ENCODE measurements at places on chromosomes 11 and 22. TPM values are rescaled to one million over a fixed set of nuclear protein-coding genes. Genes with fewer than 3 reads are reported as not detected.

The UBQLN3 gene
- total RNA-seq: not detected

The ABCG4 gene
- total RNA-seq: under 0.01 TPM

The POU2AF3 gene
- not detected for total RNA-seq

The TENM4 gene
- total RNA-seq: 9.0 TPM

The CDC42EP1 gene
- total RNA-seq: 6.1 TPM

The ACO2 gene
- 71.3 TPM for total RNA-seq

The ARHGAP8 gene
- total RNA-seq: 0.18 TPM

The F2 gene
- not detected for total RNA-seq

The RBM4B gene
- total RNA-seq: 25.6 TPM

The GCAT gene
- 32.3 TPM for total RNA-seq

The CARD18 gene
- not detected for total RNA-seq

The MISFA gene
- 1.1 TPM for total RNA-seq

The CTNND1 gene
- total RNA-seq: 193 TPM

The CYP2D6 gene
- under 0.01 TPM for total RNA-seq

The PCSK7 gene
- total RNA-seq: 36.7 TPM

The CDKN1C gene
- total RNA-seq: 1.6 TPM

The VSIG2 gene
- total RNA-seq: not detected

GRCh38 chr11:20113149-20113438 is 47.2 kb downstream of the DBX1 start:
- peaks cover 19% of the 10 kb centered on the region for H3K4me1 ChIP-seq
- no peaks in the 10 kb centered on the region for H3K27me3 ChIP-seq
- H3K4me3 ChIP-seq: no peak overlapping the region

- H3K27me3 ChIP-seq: peaks cover 9% of the 10 kb centered on the region
- no peaks in the 10 kb centered on the region for H3K36me3 ChIP-seq
- no peak for DNase-seq
- H3K4me1 ChIP-seq: no peaks in the 10 kb centered on the region
- no peak overlapping the region for H3K4me3 ChIP-seq
These were observed 24.8 kb downstream of the PAK1 start for GRCh38 chr11:77449060-77449521.

DNA sequence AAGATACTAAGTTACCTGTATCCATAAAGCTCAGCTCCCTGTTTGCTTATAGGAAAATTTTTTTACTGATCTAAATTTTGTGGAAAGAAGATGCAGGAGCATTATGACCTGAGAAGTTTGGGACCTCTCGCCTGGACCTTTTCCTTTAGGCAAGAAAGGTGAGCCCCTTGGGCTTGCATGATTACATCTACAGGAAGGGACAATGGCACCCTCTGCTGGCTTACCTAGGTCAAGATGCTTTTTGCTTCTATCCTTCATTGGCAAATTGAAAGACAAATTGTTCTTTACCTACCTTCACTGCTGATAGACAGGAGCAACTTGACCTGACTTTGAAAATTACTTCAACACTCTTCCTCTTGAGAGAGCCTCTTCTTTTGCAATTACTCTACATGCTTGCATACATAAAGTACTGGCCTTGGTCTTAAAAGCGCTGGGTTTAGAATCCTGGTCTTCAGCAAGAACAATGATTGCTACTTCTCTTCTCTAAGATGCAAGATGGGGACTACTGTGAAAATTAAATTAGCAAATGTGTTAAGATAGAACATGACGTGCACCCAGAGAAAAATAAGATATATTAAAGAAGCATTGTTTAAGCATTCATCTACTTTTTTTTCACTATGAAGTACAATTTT is 147.2 kb downstream of the TRPC6 start:
- DNase-seq: peak; percentile 49
- no peaks in the 10 kb centered on the region for H3K36me3 ChIP-seq
- no peak overlapping the region for H3K4me3 ChIP-seq
- no peak overlapping the region for H3K27ac ChIP-seq
- H3K27me3 ChIP-seq: no peaks in the 10 kb centered on the region

DNA sequence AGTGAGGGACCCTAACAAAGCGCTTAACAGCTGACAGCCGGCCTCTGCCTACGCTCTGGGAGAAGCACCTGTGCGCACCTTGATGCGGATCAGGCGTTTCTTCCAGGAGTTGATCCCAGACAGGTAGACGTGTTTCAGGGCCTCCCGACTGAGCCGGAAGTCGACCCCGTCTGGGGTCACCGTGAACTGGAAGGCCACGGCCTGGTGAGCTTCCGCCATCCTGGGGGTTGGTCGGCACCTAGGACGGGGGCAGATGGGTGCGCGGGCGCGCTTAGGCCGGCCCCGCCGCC is 585 bp downstream of the CPT1B start:
- peaks cover 4% of the 10 kb centered on the region for H3K36me3 ChIP-seq
- no peak overlapping the region for H3K27ac ChIP-seq
- no peak for DNase-seq
- H3K4me1 ChIP-seq: peaks cover 17% of the 10 kb centered on the region
- no peaks in the 10 kb centered on the region for H3K27me3 ChIP-seq
- H3K4me3 ChIP-seq: no peak overlapping the region

GRCh38 chr11:119014209-119014924 is 3.8 kb downstream of the RPS25 start:
- H3K27ac ChIP-seq: no peak overlapping the region
- peaks cover 1% of the 10 kb centered on the region for H3K4me1 ChIP-seq
- no peak overlapping the region for H3K4me3 ChIP-seq
- DNase-seq: no peak
- no peaks in the 10 kb centered on the region for H3K27me3 ChIP-seq

- H3K4me1 ChIP-seq: no peaks in the 10 kb centered on the region
- no peak overlapping the region for H3K27ac ChIP-seq
- H3K27me3 ChIP-seq: peaks cover 42% of the 10 kb centered on the region
- no peak for DNase-seq
- H3K4me3 ChIP-seq: no peak overlapping the region
These were observed 5.4 kb downstream of the LMO1 start for GRCh38 chr11:8258289-8258688.

GRCh38 chr11:104837969-104838639 is 60.2 kb downstream of the CASP12 start:
- no peaks in the 10 kb centered on the region for H3K36me3 ChIP-seq
- no peaks in the 10 kb centered on the region for H3K4me1 ChIP-seq
- H3K27ac ChIP-seq: no peak overlapping the region
- H3K27me3 ChIP-seq: no peaks in the 10 kb centered on the region

GRCh38 chr22:26631282-26631681 is 9.5 kb downstream of the CRYBA4 start:
- H3K27me3 ChIP-seq: peaks cover 18% of the 10 kb centered on the region
- H3K36me3 ChIP-seq: no peaks in the 10 kb centered on the region
- no peak for DNase-seq

- no peaks in the 10 kb centered on the region for H3K36me3 ChIP-seq
- H3K27ac ChIP-seq: no peak overlapping the region
- H3K27me3 ChIP-seq: peaks cover 19% of the 10 kb centered on the region
- no peak overlapping the region for H3K4me3 ChIP-seq
These were observed 40.1 kb upstream of the POU2AF1 start for GRCh38 chr11:111419181-111419580.

GRCh38 chr22:22086501-22087158 is 104.0 kb upstream of the TOP3B start:
- H3K4me1 ChIP-seq: peaks cover 12% of the 10 kb centered on the region
- DNase-seq: peak; percentile 54
- no peak overlapping the region for H3K4me3 ChIP-seq
- H3K27ac ChIP-seq: no peak overlapping the region

- no peaks in the 10 kb centered on the region for H3K4me1 ChIP-seq
- no peaks in the 10 kb centered on the region for H3K27me3 ChIP-seq
- no peak overlapping the region for H3K27ac ChIP-seq
- no peaks in the 10 kb centered on the region for H3K36me3 ChIP-seq
- DNase-seq: no peak
These were observed 355.9 kb upstream of the RAG2 start for GRCh38 chr11:36953976-36954375.

GRCh38 chr11:2156416-2157182 is 4.4 kb downstream of the INS start:
- H3K27me3 ChIP-seq: peaks cover 2% of the 10 kb centered on the region
- H3K36me3 ChIP-seq: no peaks in the 10 kb centered on the region
- H3K4me1 ChIP-seq: no peaks in the 10 kb centered on the region
- DNase-seq: peak; percentile 26
- no peak overlapping the region for H3K27ac ChIP-seq

- no peak overlapping the region for H3K27ac ChIP-seq
- H3K4me3 ChIP-seq: no peak overlapping the region
- no peaks in the 10 kb centered on the region for H3K4me1 ChIP-seq
- no peak for DNase-seq
- H3K27me3 ChIP-seq: peaks cover 56% of the 10 kb centered on the region
- no peaks in the 10 kb centered on the region for H3K36me3 ChIP-seq
These were observed 131.1 kb downstream of the MED15 start for GRCh38 chr22:20638507-20638870.

DNA sequence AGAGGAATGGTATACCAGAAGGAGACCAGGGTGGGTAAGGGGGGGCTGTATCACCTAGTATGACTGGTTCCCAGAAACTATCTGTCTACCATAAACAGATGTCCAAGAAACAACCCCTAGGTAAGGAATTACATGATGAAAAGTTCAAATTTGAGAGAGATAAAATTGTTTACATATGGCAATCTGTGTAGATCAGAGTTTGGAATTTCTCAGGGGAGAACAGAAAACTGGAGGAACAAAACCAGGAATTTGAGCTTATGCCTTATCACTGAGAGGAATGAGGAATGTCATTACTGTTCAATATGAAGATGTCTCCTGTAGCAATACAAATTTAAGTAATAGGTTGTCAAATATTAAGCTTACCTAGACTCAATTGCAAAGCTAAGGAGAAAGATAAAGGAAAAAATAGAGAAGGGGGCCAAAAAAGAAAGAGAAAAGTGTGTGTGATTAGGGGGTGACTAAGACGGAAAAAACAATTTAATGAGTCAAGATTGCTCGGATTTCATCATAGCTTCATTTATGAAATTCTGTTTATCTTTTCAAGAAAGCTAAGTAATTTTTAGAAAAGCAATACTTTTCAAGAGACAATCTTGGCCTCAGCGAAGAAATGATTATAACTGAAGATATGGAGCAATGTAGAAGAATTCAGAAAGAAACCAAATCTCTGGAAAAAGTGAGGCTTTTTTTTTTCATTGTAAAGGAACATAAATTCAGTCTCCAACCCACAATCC is 117.8 kb downstream of the APOL5 start:
- H3K36me3 ChIP-seq: no peaks in the 10 kb centered on the region
- peak; percentile 72 for DNase-seq
- H3K4me1 ChIP-seq: peaks cover 11% of the 10 kb centered on the region
- no peaks in the 10 kb centered on the region for H3K27me3 ChIP-seq
- peak overlapping the region; percentile 88 for H3K27ac ChIP-seq

DNA sequence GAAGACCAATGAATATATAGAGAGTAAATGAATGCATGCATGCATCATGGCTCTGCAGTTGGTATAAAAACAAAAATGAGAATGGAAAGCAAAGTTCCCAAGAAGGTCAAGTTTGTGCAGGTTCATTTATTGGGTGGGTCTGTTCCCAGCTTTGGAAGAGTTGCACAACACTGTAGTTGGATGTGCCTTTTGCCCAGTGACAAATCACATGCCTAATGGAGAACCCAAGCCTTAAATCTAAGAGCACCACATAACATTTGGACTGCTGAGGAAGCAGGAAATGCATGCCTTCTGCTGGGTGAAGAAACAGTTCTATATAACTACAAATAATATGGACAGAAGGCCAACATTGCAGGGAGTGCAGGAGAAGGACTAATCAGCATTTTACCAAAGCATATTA is 30.6 kb downstream of the PRCP start:
- no peaks in the 10 kb centered on the region for H3K36me3 ChIP-seq
- DNase-seq: no peak
- no peak overlapping the region for H3K4me3 ChIP-seq
- no peaks in the 10 kb centered on the region for H3K27me3 ChIP-seq
- H3K4me1 ChIP-seq: peaks cover 5% of the 10 kb centered on the region
- H3K27ac ChIP-seq: no peak overlapping the region

DNA sequence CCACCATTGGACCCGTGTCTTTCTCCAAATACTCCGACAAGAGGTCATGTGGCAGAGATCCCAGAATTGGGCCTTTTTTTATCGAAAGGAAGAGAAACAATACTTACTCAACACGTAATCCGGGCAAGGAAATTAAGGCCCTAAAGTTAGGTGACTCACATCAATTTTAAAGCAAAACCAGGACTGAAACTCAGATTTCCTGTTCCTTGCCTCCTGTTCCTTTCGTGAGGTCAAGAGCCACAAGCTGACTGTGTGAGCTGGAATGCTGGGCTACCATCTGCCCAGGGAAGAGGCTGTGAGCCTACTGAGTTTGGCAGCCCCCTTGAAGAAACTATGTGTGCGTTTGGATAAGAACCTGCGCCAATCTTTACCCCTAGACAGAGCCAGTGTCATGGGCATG is 27.1 kb upstream of the MRGPRX2 start:
- H3K4me3 ChIP-seq: no peak overlapping the region
- H3K27ac ChIP-seq: no peak overlapping the region
- H3K4me1 ChIP-seq: no peaks in the 10 kb centered on the region
- H3K27me3 ChIP-seq: peaks cover 7% of the 10 kb centered on the region

DNA sequence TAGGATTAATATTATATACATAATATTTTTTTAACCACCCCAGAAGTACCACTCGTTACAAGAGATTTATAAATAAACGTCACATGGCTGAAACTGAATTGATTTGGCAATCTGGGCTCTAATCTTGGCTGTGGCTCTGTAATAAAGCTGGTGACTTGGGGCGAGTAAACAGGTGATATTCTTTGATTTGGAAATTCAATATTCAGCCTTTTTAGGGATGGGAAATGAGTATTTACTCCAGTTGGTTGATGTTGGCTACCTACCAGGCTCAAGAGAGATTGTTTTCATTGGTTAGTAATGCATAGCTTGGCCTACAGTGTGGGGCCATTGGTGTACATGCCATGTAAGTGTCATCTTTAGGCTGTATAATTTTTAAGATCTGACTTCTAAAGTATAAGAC is 117.7 kb upstream of the SORL1-AS1 start:
- peaks cover 2% of the 10 kb centered on the region for H3K4me1 ChIP-seq
- H3K36me3 ChIP-seq: no peaks in the 10 kb centered on the region

- H3K27ac ChIP-seq: no peak overlapping the region
- no peak overlapping the region for H3K4me3 ChIP-seq
- H3K27me3 ChIP-seq: no peaks in the 10 kb centered on the region
- peaks cover 3% of the 10 kb centered on the region for H3K36me3 ChIP-seq
- DNase-seq: no peak
These were observed 17.8 kb downstream of the OTUB1 start for GRCh38 chr11:64003807-64004589.

- H3K4me1 ChIP-seq: no peaks in the 10 kb centered on the region
- no peak overlapping the region for H3K4me3 ChIP-seq
- H3K27ac ChIP-seq: no peak overlapping the region
- DNase-seq: no peak
- no peaks in the 10 kb centered on the region for H3K27me3 ChIP-seq
- no peaks in the 10 kb centered on the region for H3K36me3 ChIP-seq
These were observed 935.8 kb upstream of the RAG2 start for GRCh38 chr11:37533830-37534229.

DNA sequence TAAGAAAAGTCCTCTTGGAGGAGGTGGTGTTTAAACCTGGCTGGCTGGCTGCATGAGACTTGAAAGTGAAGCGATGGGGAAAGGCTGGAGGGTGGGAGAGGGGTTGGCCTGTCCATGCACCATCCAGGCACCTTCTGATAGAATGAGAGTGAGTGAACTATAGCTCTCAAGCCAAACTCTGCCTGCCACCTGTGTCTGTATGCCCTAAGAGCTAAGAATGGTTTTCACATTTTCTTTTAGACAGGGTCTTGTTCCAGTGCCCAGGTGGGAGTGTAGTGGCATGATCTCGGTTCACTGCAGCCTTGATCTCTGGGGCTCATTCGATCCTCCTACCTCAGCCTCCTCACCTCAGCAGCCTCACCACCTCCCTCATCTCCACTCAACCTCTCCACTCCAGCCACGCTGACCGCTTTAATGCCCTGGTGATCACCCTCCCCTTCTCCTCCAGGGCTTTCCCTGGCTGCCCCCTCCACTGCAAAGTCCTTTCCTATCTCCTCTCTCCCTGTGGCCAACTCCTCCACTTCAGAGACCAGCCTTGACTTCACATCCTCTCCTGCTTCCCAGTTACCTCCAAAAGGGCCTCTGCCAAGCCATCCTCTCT is 38.3 kb upstream of the DKK3 start:
- no peak for DNase-seq
- H3K27ac ChIP-seq: peak overlapping the region; percentile 19
- no peak overlapping the region for H3K4me3 ChIP-seq
- H3K36me3 ChIP-seq: no peaks in the 10 kb centered on the region
